ENCODE measurements at places on chromosomes 11 and 22.

- no peak for DNase-seq
Observed at GRCh38 chr22:49690454-49690853, 137.2 kb downstream of the BRD1 start.

DNA sequence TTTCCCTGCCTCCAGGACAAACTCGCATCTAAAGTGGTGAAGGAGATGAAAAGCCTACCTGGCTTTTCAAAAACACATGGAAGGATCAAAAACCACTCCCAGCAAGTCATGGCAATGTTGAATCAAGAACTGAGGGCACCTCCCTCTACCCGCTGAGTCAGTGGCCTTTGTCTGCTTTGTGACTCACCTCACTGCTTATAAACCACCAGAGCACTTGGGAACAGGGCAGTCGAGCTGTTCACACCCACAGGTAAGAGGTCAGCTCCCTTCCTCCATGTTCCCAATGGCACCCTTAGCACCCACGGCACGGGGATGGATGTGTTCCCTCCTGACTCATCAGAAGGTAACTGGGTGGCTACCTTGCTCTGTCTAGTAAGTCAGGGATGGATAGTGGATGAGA lies 21.7 kb downstream of the TENM4 start:
- DNase-seq, result no peak

DNA sequence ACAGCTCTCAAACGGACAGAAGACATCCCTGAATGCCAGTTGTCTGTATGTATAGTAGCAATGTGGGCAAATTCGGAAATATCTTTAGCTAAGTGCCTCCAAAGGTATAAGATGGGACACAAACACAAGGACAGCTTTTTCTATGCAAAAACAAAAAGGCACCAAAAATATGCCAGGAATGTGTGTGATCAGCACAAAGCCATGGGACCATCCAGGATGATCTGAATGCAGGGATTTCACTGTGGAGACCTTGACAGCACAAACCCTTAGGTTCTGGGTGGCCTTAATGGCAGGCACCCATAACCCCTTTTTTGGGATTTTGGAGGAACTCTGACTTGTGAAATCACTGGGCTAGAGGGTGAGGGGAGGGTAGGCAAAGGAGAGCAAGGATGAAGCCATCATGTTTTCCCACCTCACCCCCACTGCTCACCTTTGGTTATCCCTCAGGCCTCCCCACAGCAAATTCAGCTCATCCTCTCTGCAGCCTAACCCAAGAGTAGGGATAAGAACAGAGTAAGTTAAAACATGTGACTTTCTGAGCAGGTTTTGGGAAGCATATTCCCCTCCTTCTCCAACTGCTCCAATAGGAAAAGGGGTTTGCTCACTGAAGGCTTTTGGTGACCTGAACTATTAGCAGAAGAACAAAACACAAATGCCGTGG lies 154.6 kb downstream of the SNX19 start:
- no peak for DNase-seq

GRCh38 chr11:67055812-67056211 lies 835 bp upstream of the RHOD start:
- no peak for DNase-seq

- no peak for DNase-seq
Observed at GRCh38 chr11:117838901-117839300, 14.4 kb upstream of the FXYD2 start.

DNA sequence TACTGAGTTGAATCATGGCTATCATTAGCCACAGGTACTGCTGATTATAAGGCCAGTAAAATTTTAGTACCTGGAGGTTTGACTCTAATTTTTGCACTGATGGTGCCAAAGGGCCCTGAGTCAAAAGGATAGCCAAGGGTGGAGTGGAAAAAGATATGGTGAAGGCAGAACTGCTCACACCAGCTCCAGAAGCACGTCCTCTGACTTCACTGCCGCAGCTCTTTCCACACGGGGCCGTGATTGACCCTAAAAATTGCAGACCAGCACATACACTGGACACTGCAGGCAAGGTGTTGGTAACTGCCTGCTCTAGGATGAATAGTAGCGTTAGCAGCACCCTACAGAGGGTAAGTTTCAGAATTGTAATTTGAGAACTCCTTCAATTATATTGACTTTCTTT lies 25.4 kb upstream of the GRIK4 start:
- DNase-seq, result no peak

DNA sequence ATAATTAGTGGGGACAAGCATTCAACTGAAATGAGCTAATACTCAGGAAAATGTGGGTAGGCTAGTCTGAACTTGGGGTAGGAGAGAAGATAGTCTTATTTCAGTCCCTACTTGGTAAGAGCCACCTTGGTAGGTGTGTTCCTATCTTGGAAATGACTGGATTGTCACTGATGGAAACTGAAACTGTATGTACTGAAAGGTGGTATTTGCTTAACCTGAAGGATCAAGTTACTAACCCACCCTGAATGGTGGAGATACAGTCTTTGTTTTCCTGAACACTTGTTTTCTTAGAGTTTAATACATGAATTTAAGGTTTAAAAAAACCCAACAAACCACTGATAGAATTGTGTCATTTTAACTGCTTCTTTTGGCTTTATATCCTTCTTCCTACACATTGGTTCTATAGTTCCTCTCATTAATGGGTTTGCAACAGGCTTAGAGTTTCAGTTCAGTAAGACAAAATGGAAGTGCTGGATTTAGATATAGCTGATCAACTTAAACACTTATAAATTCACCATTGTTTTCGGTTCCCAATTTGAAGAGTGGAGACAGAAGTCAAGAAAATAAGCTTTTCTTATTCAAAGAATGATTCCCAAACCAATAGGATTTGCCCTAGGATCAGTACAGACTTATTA lies 4.2 kb downstream of the FAR1 start:
- no peak for DNase-seq

DNA sequence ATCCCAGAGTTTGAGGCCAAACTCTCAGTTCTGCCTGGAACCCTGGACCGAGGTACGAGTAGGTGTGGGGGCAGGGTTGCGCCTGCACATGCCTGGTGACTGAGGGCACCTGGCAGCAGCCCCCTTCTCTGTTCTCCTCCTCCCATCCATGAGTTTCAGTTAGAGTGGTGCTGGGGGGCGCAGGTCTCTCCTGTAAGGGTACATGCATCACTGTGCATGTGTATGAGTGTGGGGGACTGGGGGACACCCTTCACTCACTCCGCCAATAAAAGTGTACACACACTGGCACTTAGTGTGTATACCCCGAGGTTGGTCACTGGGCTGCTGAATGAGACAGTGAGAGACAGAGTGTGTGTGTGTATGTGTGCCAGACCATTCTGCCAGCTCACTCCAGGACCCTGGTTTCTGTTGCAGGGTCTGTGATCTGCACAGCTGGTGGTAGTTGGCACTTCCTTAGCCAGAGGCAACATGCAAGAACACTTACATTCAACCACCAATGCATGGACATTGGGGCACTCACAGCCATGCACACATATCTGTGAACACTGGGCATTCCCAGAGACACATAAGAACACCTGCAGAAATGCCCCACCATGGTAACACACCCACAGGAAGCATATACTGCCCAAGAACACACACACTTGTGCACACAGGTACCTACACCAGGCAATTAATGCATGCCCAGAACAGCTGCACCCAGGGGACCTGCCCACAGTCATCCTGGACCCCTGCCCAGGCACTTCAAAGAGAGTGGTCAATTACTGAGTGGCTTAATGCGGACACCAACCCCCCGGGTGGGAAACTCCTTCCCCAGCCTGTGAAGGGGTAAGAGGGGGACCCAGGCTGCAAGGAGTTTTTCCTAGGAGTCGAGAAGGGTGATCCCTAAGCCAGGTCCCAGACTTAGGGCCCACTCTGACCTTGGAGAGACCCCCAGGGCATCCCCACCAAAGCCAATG lies 1.2 kb upstream of the NRXN2 start:
- no peak for DNase-seq

DNA sequence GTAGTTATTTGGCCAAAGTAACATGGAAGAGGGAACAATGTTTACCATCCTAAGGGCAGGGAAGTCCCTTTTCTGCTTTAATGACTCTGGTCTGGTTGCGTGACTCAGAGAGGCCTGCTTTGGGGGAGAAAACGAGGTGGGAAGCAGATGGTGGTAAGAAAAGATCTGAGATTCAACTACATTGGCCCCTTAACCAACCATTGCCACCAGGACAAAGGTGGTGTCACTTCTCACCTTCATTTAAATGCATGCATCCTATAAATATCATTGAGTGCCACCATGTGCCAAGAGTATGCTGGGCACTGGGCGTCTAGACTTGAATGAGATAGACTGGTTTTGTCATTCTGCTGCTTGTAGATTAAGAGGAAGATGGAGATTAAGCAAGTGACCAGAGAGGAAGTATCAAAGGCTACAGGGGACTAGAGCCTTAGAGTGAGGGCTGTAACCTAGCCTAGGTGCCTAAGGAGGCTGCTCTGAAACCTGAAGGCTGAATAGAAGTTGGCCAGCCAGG lies 3.6 kb upstream of the SORL1 start:
- DNase-seq, result no peak

DNA sequence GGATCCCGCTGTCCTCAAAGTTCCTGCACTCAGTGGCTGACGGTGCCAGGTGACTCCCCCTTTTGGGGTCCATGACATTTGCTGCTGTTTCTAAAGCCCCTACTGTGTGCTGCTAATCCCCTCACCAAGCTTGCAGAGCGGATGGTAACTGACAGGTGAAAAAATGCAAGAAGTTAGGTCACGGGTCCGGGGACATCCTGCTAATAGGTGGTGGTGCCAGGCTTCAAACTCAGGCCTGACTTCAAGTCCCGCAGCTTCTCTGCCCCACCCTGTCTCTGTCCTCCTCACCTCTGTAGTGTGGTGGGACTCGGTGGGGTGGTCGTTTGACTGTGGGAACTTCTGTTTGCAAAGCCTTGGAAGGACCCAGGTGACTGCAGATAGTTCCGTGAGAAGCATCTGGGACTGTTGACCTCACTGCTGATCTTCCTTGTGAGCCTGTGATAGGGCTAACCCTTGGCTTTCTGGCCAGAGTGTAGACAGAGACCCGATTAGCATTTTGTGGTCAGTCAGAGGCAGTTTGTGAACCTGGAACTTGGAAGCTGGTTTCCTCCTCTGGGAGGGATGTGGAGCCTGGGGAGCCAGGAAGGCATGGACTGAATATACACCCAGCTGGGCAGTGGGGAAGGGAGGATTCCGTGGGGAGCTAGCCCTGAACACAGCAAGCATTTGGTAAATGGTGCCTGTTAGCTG lies 115.4 kb upstream of the OR4B1 start:
- no peak for DNase-seq
